Activated CD4-positive, alpha-beta T cell treated with anti-CD3 and anti-CD28 coated beads, Interleukin-2, amount 10 ng/mL, durations not matched to agents 24 days and 14 days (primary cell): ENCODE measurements at places on chromosomes 16 and 17. TPM values are rescaled to one million over a fixed set of nuclear protein-coding genes. Genes with fewer than 3 reads are reported as not detected.

Gene MGAT5B
- 0.21 and 0.51 TPM in 2 replicates for total RNA-seq

Gene ZSCAN10
- total RNA-seq: not detected in 2 replicates

Gene NPIPA2
- total RNA-seq: 3.1 and 6.5 TPM in 2 replicates

Gene ITGA2B
- total RNA-seq: 0.65 and 0.85 TPM in 2 replicates
